ENCODE measurements at places on chromosomes 1 and 21.
A peak's percentile ranks its signal among the peaks of the same experiment; 100 is the strongest.

DNA sequence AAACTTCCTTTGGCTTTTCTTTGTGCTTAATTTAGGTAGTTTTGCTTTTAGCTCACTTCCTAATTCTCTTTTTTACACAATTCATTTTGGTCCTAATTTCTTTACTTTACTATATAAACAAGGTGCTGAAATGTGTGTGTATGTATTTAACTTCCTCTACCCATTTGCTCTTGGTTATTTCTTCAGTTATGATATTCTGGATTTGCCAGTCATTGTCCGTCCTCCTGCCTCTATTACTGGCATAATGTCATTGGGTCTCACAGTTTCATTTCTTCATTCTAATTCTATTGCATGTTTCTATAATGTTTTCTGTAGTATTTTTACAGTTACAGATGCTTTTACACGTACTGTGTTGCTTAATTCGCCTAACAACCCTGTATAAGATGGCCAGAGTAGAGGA is 96.2 kb downstream of the ZMYM4 start:
- DNase-seq = no peak

DNA sequence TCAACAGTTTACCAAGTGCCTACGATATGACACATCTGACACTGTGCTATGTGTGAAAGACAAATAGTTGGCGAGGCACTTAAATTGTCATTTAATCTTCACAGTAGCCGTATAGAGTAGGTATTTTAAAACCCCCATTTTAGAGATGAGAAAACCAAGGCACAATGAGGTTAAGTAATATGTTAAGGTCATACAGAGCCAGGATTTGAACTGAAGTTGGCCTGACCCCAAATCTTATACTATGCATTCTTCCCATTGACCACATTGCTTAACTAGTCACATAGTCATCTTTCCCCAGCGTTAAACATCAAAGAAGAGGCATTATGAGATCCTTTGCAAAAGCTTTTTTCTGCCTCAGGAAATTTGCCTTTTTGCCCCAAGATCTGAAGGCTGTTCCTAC is 3.9 kb downstream of the INKA2 start:
- no peak for DNase-seq

- no peak for DNase-seq
Observed at GRCh38 chr1:9440763-9441194, 98.5 kb upstream of the SLC25A33 start.

- no peak for DNase-seq
Observed at GRCh38 chr1:48591181-48591580, 119.2 kb upstream of the SPATA6 start.

DNA sequence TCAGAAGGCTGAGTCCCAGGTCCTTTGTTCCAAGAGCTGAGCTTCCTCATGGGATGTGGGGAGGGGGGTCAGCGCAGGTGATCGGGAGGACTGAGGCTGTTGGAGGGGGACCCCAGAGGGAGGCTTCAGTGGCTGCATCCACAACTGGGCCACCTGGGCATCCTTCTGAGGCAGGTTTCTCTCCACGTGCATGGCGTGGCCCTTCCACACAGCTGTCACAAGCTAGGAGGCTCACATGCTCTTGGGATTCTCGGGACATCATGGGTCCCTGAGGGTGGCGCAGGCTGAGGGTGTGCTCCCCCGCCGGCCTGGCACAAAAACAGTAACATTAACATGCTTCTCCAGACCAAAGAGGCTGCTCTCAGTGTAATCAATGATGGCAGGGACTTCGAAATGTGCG is 229.6 kb upstream of the AJAP1 start:
- no peak for DNase-seq

DNA sequence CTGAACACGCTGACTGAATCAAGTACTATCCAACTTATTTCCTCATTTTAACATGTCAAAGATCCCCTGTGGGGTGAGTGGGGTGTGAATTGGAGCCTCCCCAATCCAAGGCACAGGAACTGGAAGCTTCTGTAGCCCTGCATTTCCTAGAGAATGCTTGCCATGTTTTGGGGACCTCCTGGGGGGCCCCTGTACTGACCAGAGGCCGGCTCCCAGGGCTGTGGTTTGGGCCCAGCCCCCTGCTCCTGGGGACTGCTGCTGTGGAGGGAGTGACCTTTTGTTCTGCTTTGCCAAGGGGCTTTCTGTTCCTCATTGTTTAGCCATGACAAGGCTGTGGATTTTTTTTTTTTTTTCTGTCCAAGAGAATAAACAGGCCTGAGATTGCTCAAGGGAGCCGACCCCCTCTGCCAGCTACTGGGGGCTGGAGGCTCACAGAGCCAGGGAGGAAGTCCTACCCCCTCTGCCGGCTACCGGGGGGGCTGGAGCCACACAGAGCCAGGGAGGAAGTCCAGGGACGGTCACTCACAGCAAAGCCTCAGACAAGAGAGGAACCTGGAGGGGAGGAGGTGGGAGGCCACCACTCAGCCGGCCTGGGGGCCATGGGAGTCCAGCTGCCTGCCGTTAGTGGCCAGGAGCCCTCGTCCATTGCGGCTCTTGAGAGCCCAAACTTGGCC is 17.4 kb downstream of the TNFRSF1B start:
- peak; percentile 65 for DNase-seq

- DNase-seq = no peak
Observed at GRCh38 chr1:37055631-37056030, 21.3 kb upstream of the GRIK3 start.

DNA sequence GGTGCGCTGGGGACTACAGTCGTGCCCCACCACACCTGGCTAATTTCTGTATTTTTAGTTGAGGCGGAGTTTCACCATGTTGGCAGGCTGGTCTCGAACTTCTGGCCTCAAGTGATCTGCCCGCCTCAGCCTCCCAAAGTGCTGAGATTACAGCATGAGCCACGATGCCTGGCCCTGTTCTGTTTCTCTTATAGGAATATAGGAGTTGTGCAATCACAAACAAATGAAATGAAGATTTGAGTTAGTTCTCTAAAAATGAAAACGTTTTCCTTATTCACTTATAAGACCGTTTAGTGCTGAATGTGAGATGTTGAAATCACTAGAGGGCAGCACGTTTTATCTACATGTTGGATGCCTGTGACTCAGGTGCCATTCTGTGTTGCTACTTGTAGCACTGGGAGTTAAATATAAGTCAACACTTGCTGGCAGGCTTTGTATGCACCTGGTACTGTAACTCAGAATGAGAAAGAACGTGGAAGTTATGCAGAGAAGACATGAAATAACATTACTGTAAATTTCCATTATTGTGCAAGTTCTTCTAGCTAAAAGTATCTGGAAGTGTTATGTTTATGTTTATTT is 45.8 kb downstream of the MIGA1 start:
- DNase-seq = no peak

DNA sequence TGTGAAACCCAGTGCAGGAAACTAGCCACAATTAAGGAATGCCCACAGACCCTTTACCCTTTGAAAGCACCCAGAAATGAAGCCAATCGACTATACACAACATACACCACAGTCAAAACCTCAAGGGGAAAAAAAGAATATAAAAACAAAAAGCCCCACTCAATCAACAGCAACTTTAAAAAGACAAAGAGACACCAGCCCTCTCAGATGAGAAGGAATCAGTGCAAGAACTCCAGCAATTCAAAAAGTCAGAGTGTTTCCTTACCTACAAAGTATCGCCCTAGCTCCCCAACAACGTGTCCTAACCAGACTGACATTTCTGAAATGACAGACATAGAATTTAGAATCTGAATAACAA is 147.7 kb downstream of the CHD1L start:
- no peak for DNase-seq

- DNase-seq = no peak
Observed at GRCh38 chr1:71093938-71094337, 13.1 kb upstream of the ZRANB2 start.

- no peak for DNase-seq
Observed at GRCh38 chr1:7753641-7754040, 17.5 kb upstream of the VAMP3 start.

- no peak for DNase-seq
Observed at GRCh38 chr1:33397125-33397506, 33.8 kb downstream of the PHC2 start.

DNA sequence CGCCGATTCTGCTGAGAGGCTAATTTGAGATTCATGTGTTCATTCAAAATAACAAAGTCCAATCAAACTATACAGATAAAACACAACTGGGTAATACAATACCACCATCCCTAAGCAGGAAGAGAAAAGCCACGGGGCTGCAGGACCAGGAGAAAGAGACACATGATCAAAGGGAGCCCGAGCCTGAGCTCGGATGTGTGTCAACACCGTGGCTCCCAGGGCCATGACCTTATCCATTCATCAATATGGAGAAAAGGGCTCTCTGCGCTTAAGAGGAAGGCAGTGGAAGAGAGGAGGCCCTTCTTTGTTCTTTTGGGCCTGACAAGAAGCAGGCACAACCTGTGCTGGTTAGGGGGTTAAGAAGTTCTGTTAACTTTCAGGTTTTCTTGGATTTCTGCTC is 56.7 kb downstream of the HUNK start:
- peak; percentile 39 for DNase-seq
